Stimulated activated CD4-positive, alpha-beta T cell treated with anti-CD3 and anti-CD28 coated beads, Interleukin-1b, Interleukin-23, amount 100 ng/mL, for 4 hours (primary cell): ENCODE measurements at places on chromosomes 7 and 10.

DNA sequence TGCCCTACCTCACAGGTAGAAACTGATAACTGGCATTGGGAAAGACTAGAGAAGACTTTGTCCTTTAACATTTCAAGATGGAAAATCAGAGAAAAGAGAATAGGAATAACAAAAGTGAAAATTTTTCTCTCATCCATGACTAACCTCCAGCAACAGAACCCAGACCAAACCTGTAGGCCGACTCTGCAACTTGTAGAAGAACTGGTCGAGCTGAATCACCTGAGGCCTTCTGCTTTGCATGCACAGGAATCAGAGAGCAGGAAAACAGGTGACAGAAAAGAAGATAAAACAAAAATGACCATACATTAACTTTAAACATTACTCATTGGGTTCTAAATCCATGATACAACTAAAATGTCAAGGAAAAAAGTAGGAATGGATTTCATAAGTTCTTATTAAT is 137.1 kb downstream of the SLC25A13 start:
- no peak for DNase-seq

DNA sequence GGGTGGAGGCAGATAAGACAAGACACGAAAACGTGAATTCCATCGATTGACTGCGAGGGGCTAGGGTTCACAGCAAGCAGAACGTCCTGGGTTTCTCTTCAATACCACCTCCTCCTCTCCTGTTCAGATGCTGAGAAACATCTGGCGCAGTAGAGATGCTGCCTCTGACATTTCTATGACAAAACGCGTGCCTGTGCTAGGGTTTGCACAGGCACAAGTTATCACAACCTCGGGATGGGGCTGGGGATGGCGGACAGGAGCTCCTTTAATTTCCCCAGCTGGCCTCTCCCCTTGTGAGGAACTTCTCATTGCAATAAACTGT is 99.8 kb upstream of the SVIL start:
- DNase-seq: no peak

DNA sequence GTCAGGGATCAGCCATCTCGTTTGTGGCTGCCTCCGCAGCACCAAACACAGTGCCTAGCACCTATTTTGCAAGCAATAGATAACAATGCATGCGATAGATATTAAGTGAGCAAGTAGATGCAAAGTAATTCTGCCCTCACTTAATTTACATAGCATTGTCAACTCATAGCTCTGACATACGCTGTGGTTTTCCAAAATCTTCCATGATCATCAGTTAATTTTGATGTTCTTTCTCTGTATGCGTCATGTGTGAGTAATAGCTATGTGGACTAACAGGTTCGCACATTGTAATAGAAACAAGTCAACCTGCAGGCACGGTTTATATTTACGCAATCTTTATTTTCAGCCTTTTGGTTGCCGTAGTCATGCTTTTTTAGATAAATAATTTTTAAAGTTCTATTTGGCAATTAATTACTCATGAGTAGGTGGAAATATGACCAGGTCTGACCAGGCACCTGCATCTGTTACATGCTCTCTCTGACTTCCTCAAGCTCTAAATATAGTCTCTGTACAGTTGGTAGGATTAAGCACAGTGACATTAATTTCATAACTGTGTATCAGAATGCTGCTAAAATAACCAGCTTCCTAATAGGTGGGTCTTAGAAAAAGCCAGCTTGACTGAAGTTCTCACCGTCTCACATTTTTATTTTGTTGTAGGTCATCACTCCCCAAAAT is 13.3 kb downstream of the MAP3K8 start:
- no peak for DNase-seq

DNA sequence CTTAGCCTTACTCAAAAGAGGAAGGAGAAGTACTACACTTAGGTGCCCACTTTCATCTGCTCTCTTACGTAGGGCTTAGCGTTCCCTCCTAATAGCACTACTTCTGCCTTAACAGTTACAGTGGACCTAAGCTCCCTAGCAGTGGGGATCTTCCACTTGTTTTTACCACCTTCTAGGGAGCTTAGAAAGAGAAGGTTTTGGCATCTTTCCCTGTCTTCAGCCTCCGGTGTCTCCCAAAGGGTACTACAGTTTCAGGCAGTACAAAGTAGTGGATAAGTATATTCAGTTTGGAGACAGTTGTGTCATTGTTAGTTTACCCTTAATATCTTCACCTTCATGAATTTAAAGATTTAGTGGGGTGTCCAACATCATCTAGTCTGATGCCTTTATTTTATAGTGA is 14.6 kb downstream of the CHRM2 start:
- no peak for DNase-seq

DNA sequence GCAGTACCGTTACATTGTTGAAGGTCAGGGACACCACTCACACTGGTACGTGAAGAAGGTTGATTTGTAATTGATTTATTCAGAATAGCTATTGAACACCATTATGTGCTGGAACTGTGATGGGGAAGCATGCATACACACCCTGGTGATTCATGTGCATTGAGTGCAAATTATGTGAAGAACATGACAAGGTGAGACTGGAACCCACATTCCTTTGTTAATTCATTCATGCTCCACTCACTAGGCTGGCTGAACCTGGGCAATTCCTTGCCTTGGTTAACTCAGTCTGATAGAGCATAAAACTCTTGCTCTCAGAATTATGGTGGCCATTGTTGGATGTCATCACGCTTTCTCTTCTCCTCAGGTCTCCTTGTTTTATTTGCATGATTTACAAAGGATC is 67.3 kb upstream of the TPK1 start:
- no peak for DNase-seq

DNA sequence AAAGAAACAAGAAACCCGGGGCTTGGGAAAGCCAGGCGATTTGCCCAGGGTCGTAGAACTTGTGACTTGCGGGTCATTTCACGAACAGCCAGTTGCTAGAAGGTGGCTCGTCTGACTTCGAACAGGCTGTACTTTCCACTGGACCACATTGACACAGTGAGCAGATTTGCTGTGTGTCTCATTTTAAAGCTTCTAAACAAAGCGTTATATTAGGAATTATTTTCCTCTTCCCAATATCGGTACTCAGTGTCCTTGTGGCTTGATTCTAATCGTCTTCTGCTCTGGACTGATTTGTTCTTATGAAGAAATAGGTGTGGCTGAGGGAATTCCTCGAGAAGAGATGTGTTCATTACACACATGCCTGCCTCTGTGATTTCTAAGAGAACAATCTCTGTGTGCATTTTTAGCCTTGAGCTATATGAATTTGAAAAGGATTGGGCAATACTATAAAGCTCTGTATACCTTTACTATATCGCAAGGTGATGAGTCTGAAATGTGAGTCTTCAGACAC is 150.0 kb upstream of the PRR15 start:
- no peak for DNase-seq

GRCh38 chr7:107147464-107148393 is 21.1 kb upstream of the HBP1 start:
- DNase-seq: peak; percentile 15

DNA sequence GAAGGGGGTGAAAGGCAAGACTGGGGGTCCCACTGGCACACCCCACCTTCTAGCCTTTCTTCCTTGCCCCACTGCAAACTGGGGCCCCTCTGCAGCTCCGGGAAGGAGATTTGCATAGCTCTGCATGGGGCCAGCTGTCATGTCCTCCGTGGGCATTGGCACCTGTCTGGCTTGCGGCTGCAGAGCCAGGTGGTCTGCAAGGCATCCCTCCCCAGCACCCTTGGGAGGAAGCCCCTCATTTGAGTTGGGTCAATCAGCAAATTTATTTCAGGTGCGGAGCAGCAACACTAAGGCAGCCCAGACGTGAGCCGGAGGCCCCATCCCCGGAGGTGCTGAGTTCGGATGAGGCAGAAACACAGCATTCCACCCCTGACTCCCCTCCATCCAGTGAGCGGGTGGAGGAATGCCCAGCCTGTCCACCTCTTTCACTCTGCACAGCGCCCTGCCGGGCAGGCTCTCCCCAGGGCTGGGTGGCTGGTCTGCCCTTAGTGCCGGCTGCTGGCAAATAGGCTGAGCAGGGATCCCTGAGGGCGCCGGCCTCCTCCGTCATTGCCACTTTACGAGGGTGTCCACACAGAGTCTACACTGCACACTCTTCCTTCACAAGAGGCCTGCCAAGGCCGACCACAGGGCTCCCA is 143.2 kb downstream of the TCERG1L start:
- no peak for DNase-seq

- no peak for DNase-seq
These were observed 137.6 kb downstream of the RAMP3 start for GRCh38 chr7:45295222-45295621.

- no peak for DNase-seq
These were observed 497.2 kb downstream of the PLXNA4 start for GRCh38 chr7:132078891-132079735.
